Skeletal muscle tissue (tissue), 5 donors: ENCODE measurements at places on chromosomes 1 and 21. TPM values are rescaled to one million over a fixed set of nuclear protein-coding genes. Genes with fewer than 3 reads are reported as not detected.

The POU3F1 gene
- total RNA-seq: 0.52 TPM

The CRABP2 gene
- total RNA-seq: 57.4 TPM

The MRPL55 gene
- total RNA-seq: 38.1 TPM

The FAM167B gene
- 1.6 TPM for total RNA-seq

The CD244 gene
- total RNA-seq: 1.6 TPM

The COL8A2 gene
- 11.0 TPM for total RNA-seq
